ENCODE measurements at places on chromosomes 2 and 18.
A peak's percentile ranks its signal among the peaks of the same experiment; 100 is the strongest.

DNA sequence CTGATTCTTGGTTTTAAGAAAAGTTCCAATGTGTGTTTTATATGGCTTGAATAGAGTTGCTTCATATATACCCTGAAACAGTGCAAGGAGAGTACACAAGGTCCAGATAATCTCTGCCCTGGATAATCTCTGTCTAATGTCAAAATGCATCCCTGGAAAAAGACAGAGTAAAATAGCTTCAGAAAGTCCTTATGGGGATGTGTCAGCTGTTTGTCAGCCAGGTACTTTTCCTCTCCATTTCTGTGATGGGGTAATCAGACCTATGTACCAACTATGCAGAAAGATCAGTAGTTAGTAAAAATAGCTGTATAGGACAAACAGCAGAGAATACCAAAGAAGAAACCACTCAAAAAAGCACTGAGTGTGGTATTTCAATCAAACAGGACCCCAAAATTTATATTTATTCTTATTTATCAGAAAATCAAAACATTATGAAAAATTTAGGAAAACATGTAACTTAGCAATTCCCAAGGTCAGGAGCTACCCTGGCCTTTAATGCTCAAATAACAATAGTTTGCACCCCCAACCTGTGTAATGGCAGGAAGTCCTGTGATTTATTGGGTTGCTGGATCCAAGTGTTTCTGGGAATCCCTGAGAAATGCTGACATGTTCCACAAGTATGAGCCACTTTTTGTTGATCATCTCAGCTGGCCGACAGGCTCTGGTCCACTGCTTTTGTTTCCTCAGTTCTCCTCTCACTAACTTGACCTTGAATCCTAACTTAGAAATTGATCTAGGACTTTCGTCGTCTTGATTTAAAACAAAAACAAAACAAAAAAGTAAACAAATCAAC lies 69.6 kb downstream of the MDH1 start:
- DNase-seq, result no peak

DNA sequence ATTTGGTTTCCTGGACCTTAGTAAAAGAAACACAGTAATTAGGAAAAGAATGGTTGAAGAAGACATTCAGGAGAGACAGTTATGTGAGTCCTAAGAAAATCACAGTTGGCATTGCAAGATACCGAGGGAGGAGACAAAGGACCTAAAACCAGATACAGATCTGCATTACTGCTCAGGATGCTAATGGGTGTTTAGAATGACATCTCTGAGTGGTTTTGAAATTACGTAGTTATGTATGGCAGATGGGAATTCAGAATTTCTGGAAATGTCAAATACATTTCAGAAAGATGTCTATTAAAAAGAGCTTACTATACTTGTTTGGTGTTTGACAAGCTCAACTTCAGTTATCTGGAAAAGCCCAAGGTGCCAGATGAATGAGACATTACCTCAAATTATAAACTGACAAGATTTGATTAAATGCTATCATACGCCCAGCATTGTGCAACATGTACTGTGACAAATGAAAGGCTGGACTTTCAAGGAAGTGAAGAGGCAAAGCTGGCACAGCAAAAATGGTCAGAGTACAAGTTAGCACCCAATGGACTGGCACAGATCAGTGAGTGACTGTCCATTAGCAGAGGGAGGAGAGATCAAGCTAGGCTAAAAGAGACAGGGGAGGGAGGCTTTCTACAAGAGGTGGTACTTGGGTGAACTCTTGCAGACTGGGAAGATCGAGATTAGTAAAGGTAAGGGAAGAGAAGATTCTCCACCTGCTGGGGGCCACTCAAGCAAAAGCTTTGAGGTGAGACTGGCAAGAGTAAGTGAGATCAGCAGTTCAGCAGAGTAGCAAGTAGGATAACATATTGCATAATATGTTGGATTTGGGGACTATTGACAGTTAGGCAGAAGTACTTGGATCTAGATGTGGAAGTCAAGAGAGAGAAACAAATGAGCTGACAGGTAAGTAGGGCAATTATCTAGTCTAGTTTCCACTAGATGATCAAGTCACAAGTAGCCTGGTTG lies 168.9 kb downstream of the CYRIA start:
- DNase-seq, result no peak

DNA sequence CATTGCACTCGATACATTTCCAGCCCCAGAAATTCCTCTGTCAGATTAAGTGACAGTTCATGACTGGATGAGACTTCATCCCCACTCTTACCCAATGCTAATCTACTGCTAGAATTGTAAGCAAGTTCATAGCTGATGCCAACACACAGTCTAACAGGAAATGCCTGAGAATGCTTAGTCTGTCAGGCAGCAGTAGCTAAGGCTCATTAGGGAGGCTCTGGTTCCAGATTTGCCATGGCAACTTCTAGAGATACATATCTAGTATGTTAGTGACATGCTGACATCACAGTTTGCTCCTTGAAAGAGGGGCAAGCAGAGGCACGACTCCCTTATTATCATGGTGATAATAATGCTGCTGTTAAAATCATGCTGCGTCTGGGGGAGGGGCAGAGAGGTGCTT lies 198.4 kb downstream of the RBM43 start:
- no peak for DNase-seq

DNA sequence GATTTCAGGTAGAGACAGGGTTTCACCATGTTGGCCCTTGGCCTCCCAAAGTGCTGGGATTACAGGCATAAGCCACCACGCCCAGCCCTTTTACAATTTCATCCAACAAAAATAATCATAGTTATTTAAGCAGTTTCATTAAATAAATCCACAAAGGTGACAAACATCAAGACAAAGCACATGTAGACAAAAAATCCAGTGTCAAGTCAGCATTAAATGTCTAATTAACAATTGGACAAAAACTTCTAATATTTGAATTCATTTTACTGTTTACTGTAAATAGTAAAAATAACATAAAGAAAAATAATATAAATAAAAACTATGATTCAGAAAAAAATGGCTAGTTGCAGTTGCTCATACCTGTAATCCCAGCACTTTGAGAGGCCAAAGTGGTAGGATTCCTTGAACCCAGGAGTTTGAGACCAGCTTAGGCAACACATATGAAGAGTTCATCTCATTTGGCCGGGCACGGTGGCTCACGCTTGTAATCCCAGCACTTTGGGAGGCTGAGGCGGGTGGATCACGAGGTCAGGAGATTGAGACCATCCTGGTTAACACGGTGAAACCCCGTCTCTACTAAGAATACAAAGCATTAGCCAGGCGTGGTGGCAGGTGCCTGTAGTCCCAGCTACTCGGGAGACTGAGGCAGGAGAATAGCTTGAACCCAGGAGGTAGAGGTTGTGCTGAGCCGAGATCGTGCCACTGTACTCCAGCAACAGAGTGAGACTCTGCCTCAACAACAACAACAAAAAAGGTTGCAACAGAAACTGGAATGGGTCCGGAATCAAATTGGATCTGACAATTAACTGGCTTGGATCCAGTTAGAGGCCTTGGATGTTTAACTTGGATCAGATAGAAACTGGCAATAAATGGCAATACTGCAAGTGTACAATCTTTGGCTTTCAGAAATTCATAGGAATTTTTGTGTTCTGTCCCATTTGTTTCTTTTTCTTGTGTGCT lies 56.9 kb upstream of the MAT2A start:
- no peak for DNase-seq

- peak; percentile 88 for DNase-seq
These were observed 16.2 kb downstream of the ATG16L1 start for GRCh38 chr2:233267516-233268245.

DNA sequence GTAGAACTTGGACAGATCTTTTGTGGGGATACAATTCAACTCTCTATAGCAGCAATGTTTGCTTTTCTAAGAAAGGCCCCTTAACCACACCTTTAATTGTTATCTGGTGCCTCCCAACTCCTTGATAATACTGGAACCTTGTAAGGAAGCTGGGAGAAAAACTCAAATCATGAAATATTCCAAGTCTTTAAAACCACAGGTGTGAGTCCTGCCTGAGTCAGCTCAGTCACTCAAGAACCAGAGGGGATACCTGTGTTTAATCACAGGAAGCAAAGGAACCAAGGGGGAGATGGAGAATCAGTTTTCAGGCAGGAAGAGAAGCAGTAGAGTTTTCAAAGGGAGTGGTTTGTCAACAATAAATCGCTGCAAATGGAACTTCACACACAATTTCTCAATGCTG lies 159.9 kb downstream of the LAMA3 start:
- no peak for DNase-seq

DNA sequence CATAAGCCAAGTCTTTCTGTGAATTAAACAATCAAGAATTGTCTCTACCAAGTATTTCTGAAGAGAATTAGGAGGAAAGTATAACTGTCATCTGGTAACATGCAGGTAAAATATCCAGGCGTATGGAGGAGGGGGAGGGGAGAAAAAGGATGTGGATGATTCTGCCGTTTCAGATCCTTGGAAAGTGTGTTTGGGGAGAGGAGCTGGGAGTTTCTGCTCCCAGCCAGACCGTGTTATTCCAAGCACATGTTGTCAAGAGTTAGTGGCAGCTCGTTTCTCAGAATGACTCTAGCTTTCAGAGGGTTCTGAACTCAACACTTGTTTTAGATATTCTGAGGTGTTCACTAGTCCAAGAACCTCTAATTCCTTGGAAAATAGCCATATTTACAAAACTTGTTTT lies 137.6 kb downstream of the FAM124B start:
- DNase-seq, result no peak

DNA sequence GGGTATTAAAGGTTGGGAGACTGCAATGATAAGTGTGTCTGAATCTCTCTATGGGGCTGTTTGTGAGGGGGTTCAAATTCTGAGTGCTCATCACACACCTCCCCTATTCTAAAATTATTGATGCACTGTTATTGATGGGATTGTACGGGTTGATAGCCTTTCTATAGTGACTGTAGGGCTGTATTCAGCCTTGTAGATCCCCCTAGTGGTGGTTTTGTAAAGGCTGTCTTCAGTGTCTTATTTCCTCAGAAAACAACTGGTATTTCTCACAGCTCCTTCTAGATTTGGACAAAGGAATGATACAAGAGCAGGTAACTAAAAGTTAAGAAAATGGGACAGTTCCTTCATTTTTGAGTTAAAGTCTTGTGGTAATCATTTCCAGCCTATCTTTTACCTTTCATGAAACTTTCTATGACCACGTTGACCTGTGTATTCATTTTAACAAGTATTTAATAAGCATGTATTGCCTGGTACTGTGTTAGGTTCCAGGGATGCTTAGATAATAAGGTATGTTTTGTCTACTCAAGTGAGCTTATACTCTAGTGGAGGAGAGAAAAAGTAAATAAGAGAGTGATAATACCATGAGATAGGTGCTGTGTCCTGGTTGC lies 21.2 kb downstream of the SMAD4 start:
- no peak for DNase-seq

Measured in T-cell (primary cell).